ENCODE measurements at places on chromosomes 2 and 18.

DNA sequence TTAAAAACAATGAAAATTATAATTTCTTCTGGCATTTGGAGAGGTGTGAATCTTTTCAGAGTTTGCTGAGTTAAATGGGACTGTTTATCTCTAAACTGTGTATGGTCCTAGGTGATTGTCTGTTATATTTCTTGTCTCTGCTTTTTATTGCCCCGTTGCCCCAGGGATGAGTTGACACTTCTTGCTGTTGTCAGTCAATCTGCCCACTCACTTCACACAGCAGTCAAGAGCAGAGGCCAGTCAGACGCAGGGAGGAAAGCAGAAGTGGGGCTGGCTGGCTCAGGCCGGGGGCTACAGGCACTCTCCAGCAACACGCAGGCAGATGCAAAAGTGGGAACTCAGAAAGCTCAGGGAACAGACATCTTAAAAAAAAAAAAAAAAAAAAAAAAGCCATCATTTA lies 365.2 kb downstream of the CLIP4 start:
- no peak for DNase-seq

DNA sequence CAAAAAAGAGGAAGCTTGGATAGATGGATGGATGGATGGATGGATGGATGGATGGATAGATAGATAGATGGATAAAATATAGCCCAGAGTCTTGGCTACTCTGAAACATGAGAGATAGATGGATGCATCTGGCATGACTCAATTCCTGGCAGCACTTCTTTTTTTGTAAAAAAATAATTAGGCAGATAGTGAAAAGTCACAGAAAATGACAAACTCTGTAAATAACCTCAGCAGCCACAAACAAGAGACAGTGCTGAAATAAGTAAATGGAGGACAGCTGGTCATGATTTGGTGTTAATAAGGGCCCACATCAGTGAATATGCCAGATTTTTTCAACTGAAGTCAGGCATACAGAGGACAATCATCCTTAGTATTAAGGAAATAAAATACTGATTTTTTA lies 585.0 kb upstream of the GCFC2 start:
- no peak for DNase-seq

GRCh38 chr2:201450954-201451291 lies 335 bp downstream of the TRAK2 start:
- DNase-seq = no peak

GRCh38 chr2:76763276-76763675 lies 758.9 kb downstream of the LRRTM4 start:
- DNase-seq = no peak

GRCh38 chr2:44009136-44009735 lies 13.4 kb upstream of the LRPPRC start:
- DNase-seq = no peak

- DNase-seq = no peak
Observed at GRCh38 chr18:61842146-61842545, 50.7 kb downstream of the RNF152 start.

GRCh38 chr2:152407204-152407721 lies 72.3 kb downstream of the FMNL2 start:
- DNase-seq = no peak

GRCh38 chr2:44759823-44760222 lies 181.7 kb upstream of the SIX3 start:
- DNase-seq = no peak

DNA sequence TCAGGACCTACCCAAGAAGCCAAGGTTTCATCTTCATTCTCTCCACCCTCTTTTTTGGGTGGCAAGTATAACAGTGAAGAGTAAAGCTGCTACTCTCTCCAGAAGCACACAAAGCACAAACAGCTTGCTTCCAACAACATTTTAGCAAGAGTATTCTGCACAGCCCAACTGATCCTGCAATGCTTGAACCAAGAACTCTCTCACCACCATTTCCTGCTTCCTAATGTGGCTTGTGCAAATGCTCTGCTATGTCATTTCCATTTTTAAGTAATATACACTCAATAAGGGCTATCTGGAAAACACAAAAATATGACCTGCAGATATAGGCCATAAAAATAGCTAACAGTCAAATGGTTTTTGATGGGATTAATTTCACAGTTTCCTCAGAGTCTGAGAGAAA lies 24.1 kb upstream of the IHH start:
- no peak for DNase-seq

DNA sequence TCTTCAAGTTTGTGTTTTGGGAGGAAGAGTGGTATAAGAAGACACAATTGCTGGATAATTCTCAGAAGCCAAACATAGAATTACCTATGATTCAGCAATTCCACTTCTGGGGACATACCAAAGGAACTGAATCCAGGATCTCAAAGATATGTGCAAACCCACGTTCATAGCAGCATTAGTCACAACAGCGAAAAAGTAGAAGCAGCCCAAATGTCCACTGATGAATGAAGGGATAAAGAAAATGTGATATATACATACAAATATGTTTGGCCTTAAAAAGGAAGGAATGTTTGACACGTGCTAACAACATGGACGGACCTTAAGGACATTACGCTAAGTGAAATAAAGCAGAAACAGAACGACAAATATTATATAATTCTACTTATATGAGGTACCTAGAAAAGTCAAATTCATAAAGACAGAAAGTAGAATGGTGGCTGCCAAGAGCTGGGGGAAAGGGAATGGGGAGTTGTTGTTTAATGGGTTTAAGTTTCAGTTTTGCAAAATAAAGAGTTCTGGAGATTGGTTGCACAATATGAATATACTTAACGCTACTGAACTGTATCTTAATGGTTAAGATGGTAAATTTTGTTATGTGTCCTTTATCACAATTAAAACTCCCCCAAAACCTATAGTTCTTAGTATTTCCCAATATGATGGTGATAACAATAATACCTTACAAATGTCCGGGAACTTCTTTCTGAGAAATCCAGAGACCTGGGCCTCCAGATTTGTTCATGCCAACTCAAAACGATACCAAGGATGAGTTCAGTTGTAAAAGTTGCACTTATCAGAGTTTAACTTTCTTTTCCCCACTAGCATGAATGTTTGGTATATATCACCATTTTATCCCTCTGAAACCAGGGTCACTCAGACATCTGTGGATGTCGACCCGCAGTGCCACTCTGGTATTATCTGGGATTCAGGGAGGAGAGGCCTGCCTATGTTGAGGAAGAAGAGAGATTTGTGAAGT lies 33.7 kb upstream of the WIPF1 start:
- no peak for DNase-seq

DNA sequence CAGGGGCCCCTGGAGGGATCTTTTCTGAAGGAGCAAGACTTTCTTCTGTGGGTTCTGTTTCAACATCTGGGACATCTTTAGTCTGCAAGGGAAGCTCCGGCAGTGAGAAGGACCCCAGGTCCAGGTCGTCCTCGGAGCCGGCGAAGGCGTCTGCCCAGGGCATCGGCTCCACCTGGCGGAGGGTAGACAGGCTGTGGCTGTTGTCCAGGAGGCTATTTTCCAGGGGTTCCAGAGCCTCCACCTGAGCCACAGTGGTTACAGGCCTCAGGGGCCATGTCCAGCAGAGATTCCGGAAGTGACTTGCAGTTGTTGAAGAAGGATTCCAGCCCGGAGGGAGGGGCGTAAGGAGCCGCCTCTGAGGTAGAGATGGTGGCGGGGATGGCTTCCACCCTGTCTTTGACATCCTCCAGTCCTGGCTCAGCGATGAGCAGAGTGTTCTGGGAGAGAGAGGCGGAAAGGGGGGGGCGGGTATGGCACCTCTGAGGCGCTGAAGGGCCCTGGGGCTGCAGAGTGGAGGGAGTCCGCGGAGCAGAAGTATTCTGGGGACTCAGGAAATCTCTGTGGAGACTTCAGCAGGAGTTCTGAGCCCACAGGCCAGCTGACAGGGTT lies 891.3 kb upstream of the LRRTM1 start:
- no peak for DNase-seq

DNA sequence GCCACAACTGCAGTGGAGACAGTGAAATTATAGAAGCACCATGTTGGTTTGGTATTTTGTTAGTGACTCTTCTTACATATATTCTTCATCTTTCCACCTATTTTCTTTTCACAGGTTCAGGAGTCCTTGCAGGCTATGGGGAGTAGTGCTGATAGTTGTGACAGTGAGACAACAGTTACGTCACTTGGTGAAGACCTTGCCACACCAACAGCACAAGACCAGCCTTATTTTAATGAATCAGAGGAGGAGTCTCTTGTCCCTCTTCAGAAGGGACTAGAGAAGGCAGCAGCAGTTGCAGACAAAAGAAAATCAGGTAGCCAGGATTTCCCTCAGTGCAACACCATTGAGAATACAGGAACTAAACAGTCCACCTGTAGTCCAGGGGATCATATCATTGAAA lies 23.6 kb downstream of the ITPRID2 start:
- DNase-seq = no peak

DNA sequence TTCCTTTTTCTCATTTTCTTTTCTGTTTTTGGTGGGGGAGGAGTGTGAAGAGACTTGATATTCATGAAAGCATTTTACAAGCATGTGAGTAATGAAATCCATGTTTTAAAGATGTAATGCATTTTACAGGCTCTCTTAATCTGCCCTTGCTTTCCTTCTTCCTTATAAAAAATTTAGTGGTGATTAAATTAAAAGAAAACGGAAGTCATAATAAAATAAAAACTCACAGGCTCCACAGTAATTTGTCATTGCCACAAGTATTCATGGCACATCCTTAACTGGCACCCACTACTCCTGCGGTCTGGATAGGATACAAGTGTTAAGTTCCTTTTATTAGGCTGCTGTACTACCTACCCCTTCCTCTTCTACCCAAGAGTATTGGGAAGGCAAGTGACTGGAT lies 241.2 kb downstream of the SLC4A3 start:
- no peak for DNase-seq

DNA sequence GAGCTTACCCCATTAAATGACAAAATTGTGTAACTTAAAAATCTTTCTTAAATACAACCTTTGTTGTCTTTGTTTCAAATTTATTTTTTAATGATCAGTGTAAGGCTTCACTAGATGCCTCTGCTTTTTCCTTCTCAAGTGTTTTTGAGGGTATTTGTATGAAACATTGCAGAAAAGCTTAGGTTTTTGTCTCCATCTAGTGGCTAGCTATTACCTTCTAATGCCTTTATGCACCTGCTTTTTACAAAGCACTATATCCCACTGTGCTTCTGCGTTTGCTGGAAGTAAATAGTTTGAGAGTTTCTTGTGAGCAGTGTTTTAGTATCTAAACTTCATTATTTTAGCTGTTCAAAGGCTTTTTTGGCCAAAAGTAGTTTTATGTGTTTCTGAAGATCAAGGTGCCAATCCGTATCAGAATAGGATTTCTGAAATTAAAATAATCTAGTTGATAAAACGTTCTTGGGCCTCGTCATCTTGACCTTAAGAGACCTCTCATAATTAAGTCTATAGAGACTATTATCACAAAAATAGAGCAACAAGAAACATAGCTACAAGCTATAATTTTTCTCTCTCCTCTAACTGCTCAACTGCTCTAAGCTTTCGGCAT lies 47.0 kb downstream of the IWS1 start:
- DNase-seq = no peak

DNA sequence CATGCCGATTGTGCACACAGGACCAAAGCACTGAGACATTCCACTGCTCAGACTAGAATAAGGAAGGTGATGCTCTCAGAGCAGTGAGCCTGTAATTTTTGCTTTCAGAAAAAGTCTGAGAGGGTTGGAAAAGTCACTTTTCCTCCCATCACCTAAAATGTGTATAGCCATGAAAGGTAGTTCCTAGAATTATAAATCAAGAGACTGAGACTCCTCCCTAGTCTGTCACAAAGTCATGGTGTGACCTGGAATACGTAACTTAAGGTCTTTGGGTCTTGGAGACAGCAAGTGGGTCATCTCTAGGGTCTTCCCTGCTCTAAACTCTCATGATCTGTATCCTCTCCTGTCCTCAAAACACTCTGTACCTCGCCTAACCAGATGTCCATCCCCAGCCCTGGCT lies 16.9 kb downstream of the ZNF521 start:
- DNase-seq = no peak

- DNase-seq = no peak
Observed at GRCh38 chr18:28269750-28270149, 92.8 kb upstream of the CDH2 start.

GRCh38 chr2:20543469-20544152 lies 96.7 kb downstream of the RHOB start:
- no peak for DNase-seq

GRCh38 chr2:229085439-229085838 lies 185.6 kb downstream of the PID1 start:
- no peak for DNase-seq

DNA sequence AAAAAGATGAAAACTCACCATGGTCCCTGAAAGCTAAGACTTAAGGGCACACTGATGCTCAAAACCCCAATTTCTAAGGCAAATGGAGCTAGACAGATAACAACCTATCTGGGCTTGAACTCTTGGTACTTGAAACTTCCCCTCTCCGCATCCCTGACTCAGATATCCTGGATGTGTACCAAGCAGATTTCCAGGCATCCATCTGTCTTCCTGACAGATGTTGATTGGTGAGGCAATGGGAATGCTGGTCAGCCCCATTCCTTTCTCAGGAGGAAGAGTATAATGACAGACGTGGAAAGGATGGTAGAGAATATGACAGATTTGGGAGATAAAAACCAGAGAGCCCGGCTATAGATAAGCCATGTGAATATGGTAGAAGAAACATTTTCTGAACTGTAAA lies 69.2 kb downstream of the ADD2 start:
- DNase-seq = no peak

DNA sequence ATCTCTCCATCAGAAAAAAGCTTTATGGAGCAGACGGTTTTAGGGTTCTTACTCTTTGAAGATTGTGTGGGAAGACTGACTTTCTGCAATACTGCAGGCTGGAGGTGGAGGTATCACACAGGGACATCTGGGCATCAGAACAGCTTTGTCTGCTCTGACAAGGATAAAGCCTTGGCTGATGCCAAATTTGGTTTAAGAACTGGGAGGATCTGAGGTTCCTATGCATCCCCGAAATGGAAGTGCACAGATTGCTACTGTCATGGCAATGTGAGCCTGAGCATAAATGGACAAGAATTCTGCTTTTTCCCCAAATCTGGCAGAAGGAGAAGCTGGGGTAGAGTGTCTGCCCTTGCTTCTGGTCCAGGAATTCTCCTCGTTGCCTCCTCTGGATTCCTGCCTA lies 424.3 kb downstream of the SLC4A3 start:
- DNase-seq = no peak

- no peak for DNase-seq
Observed at GRCh38 chr2:239930871-239931771, 94.0 kb downstream of the NDUFA10 start.

- DNase-seq = no peak
Observed at GRCh38 chr2:157785200-157785599, 90.9 kb downstream of the ACVR1 start.

- DNase-seq = no peak
Observed at GRCh38 chr2:170505631-170506275, 209.4 kb upstream of the SP5 start.

- no peak for DNase-seq
Observed at GRCh38 chr2:222322236-222322635, 23.4 kb upstream of the PAX3 start.

All from NCI-H510A (cell line).